COR-L47 (cell line): ENCODE measurements at places on chromosomes 16 and 17.

DNA sequence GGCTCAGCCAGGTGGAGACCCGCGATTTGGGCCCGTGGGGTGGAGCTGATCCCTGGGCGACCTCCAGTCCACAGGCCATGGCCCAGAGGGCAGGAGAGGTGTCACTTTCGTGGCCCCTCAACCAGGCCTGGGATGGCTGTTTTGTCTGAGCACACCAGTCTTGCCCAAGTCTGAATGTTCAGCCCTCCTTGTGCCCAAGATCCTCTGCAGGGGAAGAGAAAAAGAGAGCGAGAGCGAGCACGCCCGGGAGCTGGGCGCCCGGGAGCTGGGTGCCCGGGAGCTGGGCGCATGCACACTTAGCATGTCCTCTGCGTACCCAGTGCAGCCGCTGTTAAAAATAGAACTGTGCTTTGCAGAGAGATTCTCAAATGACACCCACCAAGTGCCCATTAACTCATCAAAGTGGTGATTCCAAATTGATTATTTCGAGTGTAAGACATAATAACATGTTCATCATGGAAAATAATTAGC is 403.3 kb upstream of the TNRC6C start:
- peak; percentile 36 for DNase-seq

DNA sequence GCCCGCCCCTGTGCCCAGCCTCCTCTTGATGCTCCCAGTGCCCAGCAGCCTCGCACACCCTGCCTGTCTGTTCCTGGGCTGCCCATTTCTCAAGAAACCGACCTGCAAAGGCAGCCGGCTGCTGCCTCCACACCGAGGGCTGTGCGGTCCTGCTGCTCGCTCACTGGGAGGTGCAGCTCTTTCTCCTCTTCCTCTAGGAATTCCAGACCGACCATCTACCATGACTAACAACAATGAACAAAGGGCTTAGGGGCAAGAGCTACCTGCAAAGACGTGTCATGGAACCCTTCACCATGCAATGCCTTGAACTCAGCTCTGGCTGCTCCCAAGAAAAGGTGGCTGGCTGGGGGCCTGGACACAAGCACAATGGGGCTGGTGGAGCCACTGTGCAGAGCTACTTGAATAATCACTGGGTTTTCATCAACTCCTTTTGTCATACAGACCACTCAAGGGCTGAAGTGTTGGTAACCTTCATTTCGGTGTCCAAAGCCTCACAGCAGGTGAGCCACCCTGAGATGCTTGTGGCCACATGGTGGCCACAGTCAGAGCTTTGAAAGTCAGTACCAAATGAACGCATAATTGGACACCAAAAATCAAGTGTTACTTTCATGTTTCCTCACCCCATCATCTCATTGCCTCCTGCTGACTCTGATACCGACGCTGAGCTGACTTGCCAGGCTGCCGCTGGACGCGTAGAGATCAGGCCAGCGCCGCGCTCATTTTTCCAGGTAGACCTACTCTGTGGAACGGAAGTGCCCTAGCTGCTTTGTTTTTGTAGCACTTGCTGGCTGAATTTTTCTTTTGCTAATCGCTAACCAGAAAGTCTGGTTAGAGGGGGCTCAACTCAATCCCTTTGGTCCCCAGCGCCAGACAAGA is 19.8 kb downstream of the CYB561 start:
- DNase-seq = no peak

DNA sequence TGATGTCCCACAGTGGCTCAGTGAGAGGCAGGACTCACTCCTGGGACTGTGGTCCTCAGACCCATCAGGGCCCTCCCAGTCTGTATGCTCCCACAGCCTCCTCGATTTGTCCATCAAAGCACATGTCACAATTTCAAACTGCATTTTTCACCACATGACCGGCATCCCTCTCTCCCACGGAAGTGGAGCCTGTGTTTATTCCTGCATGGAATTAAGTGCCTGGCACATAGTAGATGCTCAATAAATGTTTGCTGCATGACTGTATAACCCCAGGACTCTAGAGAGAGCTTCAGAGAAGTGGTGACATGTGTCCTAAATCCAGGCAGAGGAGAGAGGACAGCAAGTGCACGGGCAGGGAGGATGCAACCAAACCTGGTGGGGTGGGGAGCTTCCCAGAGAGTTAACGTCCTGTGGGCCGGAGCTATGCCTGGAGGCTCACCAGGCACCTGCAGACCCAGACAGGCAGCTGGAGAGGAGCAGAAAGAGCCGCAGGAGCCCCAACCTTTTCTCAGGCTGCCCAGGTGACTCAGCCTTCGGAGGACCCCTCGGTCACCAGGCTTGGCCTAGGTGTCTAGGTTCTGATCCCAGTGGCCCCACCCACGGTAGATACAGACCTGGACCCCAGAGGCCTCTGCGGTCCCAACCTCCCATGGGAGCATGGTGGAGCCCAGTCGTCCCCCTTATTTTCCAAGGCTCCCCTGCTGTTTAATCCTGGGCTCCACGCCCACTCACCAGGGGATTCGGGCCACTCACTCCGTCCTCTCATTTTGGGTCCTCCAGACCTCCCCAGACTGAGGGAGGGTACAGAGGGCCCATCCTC is 5.8 kb downstream of the CDH5 start:
- no peak for DNase-seq

GRCh38 chr16:47887496-47887895 is 268.3 kb downstream of the ABCC12 start:
- DNase-seq = no peak

- peak; percentile 55 for DNase-seq
Measured at GRCh38 chr16:67279296-67280089, at the start of gene PLEKHG4. TSS of gene PLEKHG4 (plus strand) at chr16:67279532. CDS start at chr16:67280045, 513 bp downstream.

DNA sequence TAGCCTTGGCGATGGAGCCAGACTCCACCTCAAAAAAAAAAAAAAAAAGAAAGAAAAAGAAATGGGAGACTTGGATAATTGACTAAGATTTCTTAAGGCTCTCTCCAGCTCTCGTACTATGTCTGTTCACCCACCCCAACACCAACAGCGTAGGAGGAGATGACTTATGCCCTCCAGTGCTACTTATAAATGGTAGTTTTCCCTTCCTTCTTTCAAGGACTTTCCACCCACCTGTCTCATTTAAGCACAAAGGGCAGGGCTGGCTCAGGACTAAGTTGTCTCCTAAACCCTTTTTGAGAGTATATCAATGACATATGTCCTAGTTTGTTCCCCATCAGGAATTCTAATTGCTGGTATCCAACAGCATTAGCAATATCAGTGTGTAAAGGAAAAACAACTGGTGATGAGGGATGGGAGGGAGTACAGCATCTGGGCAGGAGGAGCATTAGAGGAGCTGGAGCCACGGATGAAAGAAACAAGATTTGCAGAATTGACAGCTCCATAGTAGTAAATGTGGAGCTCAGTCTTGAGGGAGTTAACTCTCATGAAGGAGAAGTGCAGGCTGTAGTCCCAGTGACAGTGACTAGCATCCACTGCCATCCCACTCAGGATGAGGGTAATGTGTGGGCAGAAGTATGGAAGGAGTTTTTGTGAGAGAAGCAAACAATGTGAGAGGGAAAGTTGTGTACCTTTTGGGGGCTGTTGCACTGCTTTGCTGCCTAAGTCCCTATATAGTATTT is 17.2 kb downstream of the UBE2Z start:
- DNase-seq = no peak

- DNase-seq = no peak
Measured at GRCh38 chr16:9219813-9220212, 128.4 kb downstream of the HAPSTR1 start.

GRCh38 chr16:57316390-57317017 is 32.0 kb upstream of the PLLP start:
- DNase-seq = no peak

DNA sequence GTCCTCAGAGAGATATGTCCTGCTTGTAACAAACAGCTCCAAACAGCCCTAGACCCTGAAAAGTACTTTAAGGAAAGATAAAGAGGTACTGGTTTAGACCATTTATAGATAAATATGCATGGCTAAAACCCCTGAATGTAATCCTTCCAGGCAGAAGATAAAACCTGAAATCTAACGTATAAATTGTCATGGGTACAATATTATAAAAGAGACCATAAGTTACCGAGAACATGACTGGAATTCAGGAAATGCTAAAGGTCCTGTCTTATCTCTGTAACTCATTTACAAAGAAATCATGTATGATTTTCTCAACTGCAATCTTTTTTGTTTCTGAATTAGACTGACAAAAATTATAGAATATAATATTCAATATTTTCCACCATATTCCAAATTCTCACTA is 9.2 kb upstream of the KANSL1 start:
- DNase-seq = no peak

DNA sequence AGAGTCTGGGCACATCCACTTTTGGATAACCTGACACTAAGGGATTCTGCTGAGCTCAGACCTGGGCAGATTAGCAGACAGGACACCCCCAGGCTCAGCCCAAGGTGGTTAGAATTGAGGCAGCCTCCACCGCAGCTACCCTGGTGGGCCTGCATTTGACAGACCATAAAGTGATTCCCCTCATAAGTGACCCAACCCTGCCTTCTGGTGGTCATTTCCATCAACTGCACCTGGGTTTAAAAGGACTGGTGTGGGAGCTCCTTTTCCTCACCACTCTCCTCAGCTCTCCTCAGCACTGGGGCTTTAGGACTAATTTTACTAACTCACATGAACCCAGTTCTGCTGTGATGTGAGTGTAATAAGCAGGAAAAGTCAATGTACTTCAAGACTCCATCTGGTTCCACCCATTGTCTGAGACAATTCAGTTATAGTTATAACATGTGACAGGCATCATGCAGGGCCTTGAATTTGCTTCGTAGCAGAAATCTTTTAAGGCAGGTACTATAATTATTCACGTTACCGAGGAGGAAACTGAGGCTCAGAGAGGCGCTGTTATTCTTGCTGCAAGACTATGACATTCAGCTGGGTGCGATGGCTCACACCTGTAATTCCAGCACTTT is 42.5 kb downstream of the MYH3 start:
- peak; percentile 0 for DNase-seq

- no peak for DNase-seq
Measured at GRCh38 chr16:12729448-12729847, 74.2 kb downstream of the CPPED1 start.

GRCh38 chr16:58661199-58661830 is 23.3 kb downstream of the SLC38A7 start:
- peak; percentile 49 for DNase-seq

DNA sequence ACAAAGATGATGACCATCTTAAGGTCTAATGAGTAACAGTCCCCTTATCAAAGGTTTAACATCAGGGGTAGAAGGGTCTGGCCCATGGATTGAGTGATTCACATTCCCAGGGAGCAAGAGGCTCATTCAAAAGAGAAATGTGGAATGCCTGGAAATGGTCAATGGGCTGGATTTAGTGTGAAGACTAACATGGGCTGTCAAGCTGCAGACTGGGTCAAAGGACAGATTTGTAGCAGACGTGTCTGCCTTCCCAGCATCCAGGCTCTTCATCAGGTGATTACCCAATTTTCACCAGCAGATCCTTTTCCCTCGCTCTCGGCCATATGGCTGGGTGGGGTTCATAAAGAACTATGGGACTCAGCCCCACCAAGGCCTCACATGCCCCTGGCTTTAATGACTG is 26.8 kb downstream of the DCUN1D3 start:
- DNase-seq = no peak
